ENCODE measurements at places on chromosomes 2 and 18. TPM values are rescaled to one million over a fixed set of nuclear protein-coding genes. Genes with fewer than 3 reads are reported as not detected.

ARHGAP15 gene
- total RNA-seq, result 14.2 TPM

GRCh38 chr18:24368749-24369148, 28.9 kb downstream of the OSBPL1A start:
- DNase-seq, result no peak

DNA sequence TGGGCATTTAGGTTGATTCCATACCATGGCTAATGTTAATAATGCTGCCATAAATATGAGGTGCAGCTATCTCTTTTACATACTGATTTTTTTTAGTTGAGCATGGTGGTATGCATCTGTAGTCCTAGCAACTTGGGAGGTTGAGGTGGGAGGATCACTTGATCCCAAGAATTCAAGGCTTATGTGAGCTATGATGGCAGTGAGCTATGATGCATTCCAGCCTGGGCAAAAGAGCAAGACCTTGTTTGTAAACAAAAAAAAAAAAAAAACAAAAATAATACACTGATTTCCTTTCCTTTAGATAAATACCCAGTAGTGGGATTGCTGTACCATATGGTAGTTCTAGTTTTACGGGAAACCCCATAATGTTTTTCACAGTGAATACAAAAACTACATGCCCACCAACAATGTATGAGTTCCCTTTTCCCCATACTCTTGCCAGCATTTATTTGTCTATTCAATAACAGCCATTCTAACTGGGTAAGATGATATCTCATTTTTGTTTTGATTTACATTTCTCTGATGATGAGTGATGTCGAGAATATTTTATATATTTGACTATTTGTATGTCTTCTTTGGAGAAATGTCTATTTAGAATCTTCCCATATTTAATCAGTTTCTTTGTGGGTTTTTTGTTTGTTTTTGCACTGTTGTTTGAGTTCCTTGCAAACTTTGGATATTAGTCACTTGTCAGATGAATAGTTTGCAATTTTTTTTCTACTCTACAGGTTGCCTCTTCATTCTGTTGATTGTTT, 281.0 kb upstream of the KYNU start:
- no peak for DNase-seq

RNF144A gene
- total RNA-seq, result 41.5 TPM

B4GALT6 gene
- 8.1 TPM for total RNA-seq
